ENCODE measurements at places on chromosomes 12 and 14.

DNA sequence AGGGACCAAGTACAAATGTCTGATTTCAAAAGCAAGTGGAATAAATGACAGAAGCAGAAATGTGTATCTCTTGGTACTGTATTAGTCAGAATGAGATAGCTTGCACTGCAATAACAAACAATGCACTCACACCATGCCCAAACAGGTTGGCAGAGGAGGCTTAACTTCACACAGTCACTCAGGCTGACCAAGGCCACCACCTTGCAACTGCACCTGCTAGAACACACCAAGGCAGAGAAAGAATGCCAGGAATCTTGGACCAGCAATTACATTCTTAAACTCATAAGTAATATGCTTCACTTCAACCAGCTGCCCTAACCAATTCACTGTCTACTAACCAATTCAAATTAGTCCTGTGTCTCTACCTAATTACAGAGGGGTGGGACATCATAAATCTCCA lies 378.3 kb downstream of the BCL11B start:
- DNase-seq: no peak

DNA sequence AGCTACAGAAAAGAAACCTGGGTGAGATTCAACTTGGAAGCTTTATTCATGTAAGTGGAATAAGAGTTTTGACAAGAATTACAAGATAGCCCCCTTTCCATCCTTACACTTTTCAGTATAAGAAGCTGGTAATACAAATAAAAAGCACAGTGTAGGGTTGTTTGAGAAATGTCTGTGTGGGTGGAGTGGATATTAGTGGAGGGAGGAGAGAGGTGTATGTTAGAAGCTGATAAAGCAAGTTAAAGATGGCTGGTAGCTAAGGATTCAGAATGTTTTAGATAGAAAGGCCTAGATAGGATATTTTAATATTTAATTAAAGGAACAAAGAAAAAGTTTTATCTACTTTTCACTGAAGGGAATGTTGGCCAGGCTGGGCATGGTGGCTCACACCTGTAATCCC lies 12.5 kb downstream of the CFAP54 start:
- no peak for DNase-seq

- no peak for DNase-seq
Observed at GRCh38 chr12:89833337-89834252, 125.0 kb upstream of the ATP2B1 start.

DNA sequence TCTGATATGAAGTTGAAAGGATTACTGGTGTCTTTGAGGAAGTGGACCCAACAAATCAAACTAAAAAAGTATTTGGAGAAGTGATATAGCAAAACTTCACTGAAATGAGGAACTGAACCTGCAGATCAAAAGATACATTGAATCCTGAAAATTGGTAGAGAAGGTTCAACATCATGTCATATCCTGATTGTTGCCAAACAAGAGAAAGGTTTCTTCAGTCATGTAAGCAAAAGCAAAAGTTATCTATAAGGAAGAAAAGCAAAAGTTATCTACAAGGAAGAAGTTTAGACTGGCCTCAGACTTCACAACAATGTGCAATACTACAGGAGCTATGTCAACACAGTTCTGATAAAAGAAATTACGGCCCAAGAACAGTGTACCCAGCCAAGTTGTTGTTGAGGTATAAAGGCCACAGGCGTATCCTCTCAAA lies 142.7 kb downstream of the RAD51B start:
- DNase-seq: no peak
